NK-92 treated with Interleukin-12 subunit alpha and Interleukin-12 subunit beta, amount 100 ng/mL, for 24 hours (cell line): ENCODE measurements at places on chromosomes 7 and 10.

DNA sequence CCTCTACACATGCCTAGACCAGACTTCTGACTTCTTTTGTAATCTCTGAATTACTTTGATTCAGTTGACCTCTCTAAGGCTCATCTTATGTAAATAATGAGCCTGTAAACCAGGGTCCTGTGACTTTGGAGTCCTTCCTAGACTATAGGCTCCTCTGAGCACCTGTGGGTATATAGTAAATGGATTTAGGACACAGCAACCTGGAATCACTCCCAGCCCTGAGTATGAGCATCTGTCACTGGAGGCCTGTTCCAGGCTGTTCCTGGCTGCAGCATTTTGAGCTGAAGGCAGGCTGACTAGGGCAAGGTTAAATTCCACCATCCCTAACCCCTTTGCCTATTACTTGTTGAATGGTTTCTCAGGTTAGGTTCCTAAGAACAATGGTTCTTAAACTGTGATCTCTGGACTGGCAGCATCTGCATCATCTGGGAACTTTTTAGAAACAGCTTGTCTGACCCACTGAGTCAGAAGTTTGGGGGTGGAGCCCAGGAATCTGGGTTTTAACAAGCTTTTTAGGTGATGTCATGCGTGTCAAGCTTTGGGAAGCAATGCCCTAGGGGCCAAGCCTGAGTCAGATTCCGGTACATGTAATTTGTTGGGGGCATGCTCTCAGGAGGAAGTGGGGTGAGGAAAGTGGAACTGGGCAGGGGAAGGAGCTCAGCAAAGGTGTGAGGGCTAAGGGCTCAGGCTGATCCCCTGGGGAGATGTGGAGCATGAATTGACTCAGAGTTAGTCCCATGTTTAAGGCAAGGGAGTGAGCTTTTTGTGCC lies 28.2 kb downstream of the MINDY4 start:
- DNase-seq: no peak

DNA sequence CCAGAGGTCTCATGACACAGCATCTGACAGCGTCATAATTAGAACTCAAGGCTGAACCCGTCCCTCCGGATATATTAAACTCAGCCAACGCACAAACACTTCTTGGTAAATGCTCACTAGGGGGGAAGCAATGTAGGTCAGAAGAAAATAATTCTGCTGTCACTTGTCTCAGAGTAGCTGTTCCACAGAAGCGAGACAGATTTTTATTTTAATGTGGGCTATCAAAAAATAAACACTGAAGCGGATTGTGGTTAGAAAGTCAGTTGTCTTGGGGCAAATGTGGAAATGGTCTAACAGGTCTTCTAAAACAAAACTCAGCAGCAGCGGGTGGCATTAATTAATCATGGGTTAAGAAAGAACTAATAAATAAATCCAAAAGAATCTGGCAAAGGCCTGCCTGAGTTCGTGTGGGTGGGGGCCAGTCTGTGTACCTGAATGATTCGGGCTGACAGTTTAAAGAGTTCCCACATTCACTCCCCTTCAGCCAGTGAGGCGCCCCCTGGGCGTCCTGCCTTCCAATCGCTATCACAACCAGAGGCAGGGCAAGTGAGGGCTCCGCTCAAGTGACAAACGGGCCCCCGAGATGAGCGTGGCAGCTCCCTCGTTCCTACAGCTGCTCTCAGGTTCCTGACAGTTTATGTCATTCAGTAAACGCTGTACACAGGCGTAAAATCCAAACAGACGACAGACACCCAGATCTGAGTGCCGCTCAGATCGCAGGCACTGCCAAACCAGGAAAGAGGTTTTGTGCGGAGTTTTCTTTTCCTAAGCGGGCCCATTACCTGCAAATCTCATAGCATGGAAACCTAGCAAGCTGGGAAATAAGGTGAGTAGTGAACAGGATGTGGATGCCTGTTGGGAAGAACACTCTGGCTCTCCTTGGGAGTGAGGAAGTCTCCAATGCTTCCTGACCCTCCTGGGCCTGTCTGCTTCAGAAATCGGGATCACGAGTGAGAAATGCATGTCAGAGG lies 52.9 kb downstream of the NRAP start:
- no peak for DNase-seq

DNA sequence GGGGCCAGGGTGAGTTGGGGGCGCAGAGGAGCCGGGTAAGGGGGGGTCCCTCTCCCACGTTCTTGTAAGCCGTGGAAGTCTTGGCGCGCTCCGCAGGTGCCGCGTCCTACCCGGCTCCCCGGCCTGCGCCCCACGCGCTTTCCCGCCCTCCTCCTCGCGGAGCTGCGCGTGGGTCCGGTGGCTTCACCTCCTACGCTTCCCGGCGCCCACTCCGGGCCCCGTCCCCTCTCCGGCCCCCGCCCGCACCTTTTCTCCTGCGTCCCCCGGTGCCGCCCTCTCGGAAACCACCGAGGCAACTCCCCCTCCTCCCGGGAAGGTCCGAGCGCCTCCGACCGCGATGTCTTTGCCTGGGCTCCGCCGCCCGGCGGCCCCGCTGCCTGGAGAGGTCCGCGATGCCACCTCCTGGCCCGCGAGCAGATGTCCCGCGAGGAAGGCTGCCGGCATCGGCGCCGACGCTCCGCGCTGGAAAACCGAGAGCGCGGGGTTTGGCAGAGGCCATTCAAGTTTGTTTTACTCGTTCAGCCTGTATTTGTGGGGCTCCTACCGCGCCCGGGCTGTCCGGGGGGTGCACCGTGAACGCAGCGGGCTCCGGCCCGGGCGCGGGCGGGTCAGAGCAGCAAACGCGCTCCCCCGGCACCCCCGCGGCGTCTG lies 2.4 kb upstream of the NKX6-2 start:
- DNase-seq: no peak

DNA sequence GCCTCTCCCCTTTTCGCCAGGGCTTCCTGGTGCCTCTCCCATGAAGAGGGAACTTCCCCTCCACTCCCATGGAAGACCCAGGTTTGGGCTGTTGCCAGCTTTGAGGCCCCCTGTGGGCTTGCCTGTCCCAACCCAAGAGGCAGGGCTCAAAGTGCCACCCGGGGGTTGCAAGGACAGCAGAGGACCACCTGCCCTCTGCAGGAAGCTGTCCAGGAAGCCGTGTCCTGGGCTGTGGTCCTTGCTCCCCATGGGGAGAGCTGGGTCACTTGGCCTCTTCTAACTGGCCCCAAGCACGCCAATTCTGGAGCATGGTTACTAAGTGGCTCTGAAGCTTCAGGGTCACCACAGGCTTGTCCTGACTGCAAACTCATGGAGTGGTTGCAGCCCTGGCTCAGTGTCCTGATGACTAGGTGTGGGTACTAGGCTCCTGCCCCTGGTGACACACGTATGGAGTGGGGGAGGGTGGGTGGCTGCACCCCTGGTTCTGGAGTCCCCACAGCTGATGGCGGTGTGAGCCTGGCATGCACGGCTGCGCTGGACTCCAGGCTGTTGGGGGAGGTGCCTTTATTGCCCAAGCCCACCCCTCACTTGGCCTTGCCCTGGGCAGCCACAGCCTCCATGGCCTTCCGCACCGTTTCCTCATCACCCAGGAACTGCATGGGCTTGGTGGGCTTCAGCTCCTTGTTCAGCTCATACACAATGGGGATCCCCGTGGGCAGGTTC lies 3.0 kb downstream of the PGAM2 start:
- DNase-seq: no peak

DNA sequence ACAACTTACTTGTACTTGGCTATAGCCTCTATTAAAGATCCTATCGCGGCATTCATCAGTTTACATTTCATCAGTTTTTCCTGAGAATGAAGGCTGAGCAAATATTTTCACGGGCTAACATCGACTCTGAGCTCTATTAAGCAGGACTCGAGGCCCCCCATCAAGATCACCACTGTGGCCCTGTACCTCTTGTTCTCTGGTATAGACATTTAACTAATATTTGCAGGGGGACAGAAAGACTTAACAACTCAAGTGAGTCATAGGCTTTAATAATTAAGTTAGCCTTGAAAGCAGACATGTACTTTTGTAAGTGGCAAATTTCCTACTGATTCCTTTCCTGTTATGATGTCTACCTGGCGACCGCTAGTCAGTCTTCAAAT lies 45.4 kb downstream of the DOCK4 start:
- no peak for DNase-seq

- DNase-seq: no peak
Measured at GRCh38 chr7:94311515-94311914, 83.2 kb upstream of the COL1A2 start.

- DNase-seq: no peak
Measured at GRCh38 chr10:12243864-12244620, 48.1 kb downstream of the CDC123 start.

DNA sequence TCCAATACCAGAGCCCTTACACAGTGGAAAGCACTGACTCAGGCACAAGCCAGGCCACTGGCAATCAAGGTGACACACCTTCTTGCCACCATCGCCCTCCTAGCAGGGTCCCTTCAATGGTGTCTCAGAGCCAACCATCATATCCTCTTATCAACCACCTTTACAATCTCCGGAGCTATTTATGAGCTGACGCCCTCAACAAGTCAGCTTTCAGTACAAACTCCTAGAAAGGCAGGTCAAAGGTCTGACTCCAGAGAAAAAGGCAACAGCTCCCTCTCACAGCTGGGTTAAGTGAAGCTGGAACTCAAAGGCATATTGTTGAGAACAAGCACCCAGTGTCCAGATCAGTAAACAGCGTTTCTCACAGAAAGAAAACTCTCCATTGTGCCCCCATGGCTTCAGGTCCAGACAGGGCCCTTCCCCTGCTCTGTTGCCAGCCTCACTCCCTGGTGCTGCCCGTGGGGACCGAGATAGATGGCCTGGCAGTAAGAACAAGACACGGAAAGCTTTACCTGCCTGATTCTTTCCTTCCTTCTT lies 2.4 kb downstream of the ZNF3 start:
- DNase-seq: no peak

- no peak for DNase-seq
Measured at GRCh38 chr10:121437596-121437995, 160.6 kb downstream of the FGFR2 start.

GRCh38 chr10:4622384-4622783 lies 203.6 kb upstream of the AKR1E2 start:
- no peak for DNase-seq

DNA sequence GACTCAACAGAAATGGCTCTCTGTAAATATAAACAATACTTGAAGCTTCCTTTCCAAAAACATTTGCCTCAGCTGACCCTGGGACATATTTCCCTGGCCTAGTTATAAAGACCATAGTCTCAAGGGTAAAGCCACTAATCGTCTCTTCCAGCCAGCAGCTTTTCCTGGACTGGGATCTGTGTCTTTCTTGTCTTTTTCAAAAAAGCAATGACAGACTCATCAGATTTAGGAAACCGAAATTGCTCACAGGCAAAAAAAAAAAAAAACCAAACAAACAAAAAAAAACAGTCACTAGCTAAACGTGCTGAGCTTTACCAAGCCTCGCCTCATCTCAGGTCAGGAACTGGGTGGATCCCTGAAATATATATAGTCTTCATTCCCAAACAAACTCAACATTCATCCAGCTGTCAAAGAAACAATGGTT lies 23.5 kb downstream of the STN1 start:
- no peak for DNase-seq

DNA sequence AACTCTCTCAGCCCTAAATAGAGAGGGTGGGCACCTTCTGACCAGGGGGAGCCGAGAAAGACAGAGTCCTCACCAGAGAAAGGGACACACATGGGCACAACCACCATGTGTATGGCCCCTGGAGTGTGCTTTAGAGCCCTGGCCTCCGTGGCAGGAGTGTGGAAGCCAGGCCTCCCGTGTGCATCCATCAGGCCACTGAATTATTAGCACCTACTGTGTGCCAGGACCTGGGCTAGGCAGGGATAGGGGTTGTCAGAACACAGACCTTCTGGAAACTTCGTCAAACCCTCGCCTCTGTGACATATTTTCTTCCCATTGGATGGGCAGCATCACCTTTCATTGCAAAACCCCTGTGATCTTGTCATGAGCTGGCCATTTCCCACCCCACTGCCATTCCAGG lies 78.5 kb downstream of the ZMIZ1 start:
- DNase-seq: no peak

DNA sequence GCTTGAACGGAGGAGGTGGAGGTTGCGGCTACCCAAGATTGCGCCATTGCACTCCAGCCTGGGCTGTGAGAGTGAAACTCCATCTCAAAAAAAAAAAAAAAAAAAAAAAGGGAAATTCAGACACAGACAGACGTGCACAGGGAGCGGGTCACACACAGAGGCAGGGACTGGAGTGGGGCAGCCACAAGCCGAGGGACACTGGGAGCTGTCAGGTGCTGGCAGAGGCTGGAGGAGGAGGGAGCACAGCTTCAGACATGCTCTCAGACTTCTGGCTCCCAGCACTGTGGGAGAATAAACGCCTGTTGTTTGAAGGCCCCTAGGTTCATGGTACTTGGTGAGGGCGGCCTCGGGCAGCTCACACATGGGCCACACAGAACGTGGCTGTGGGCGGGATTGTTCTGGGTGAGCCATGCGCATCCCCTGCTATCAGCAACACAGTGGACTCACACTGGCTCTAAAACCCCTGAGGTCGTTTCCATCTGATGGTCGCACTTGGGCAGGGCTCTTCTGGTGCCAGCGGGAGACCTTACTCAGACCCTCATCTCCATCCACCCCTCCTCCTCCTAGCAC lies 375.9 kb downstream of the DNAJB6 start:
- no peak for DNase-seq

GRCh38 chr7:135355377-135356048 lies 121.9 kb downstream of the STRA8 start:
- no peak for DNase-seq

GRCh38 chr10:71627956-71628355 lies 91.6 kb downstream of the C10orf105 start:
- no peak for DNase-seq

GRCh38 chr10:69367469-69367868 lies 49.2 kb downstream of the TACR2 start:
- no peak for DNase-seq

- no peak for DNase-seq
Measured at GRCh38 chr7:140638173-140638791, 2.3 kb downstream of the DENND2A start.

- DNase-seq: no peak
Measured at GRCh38 chr7:128017862-128018845, 13.1 kb downstream of the LRRC4 start.

DNA sequence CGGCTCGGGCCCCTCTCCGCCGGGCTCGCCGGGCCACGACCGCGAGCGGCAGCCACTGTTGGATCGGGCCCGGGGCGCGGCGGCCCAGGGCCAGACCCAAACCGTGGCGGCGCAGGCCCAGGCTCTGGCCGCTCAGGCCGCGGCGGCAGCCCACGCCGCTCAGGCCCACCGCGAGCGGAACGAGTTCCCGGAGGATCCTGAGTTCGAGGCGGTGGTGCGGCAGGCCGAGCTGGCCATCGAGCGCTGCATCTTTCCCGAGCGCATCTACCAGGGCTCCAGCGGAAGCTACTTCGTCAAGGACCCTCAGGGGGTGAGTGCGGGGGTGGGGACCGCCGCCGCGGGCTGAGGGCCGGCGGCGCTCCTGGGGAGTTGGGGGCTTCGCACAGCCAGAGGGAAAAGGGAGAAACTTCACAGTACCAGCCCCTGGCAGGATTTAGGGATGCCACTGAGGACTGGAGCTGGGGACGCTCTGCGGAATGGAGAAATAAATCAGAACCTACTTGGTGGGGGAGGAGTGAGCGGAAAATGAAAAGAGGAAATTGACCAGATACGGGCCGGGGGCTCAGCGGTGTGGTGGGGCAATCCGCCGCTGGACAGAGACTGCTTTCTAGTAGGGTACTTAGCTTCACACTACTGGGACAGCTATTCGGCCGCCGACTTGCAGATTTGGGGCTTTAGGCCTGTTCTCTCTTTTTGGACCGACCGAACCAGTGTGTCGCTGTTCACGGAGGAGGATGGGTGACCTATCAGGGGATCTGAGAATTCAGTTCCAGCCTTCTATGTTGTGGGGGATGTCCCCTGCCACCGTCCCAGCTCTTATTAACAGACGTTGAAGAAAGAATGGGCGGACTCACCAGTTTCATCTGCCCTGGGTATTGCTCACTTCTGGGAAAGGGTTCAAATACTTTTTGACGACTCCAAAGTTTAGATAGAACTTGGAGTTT lies 669 bp downstream of the PI4K2A start:
- DNase-seq: no peak
